ENCODE measurements at places on chromosomes 3 and 15.
A peak's percentile ranks its signal among the peaks of the same experiment; 100 is the strongest.

- DNase-seq = no peak
These were observed 140.7 kb upstream of the TRIM42 start for GRCh38 chr3:140536926-140537726.

DNA sequence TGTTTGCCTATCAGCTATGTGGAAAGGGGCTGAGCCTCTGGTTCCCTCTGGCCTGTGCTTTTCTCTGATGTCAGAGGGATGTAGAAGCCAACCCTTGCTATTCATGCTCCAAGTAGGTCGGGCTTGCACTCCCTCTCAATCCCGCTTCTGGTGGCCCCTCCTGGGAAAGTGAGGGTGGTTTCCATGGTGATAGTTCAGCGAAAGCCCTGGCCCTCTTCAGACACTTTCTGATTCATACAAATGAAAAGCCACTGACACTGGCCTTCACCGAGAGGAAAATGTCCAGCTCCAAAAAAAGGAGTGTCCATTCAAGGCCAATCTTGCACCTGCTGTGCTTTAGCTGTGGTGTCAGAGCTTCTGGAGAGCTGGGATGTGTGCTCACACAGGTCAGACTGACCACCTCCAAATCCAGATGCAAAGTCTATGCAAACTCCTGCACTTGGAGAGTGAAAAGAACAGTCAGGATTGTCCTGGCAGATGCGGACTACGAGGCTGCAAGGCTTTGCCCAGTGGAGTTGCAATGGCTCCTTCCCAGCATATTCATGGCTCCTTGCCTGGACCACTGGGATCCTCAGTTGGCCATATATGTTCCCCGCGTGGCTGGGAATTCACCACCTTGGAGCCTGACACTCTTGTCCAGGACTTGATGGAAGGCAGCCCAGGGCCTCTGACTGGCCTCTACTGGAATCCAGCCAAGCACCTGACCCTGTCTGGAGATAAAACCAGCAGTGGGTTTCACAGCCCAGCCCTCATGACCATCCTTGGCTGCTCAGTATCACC, 96.6 kb downstream of the CEMIP start:
- DNase-seq = no peak

GRCh38 chr3:113105966-113106660, 105.2 kb upstream of the BOC start:
- DNase-seq = no peak

DNA sequence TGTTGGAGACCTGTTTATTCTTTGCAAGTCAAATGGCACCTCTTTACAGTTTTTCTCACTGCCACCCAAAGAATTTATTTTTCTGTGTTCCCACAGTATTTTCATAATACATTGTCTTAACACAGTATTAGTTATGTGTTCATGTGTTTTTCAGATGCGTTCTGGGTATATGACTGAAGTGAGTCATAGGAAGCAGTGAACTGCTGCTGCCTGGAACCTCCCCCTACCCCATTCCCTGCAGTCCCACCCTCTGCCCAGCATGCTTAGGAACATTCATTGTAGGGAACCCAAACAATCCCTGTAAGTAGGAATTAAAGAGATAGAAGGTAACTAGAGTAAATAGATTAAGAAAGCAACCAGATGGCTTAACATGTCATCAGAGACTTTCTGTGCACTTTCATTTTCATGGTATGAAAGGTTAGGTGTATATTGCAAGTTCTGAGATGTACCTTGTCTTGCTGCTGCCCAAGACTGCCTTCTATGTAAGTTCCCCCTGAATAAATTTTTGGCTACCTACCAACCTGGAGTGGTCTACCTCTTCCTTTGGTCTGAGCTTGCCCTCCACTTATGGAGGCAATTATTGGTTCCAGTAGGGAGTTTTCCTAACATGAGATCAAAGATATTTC, 21.9 kb upstream of the SQOR start:
- no peak for DNase-seq

DNA sequence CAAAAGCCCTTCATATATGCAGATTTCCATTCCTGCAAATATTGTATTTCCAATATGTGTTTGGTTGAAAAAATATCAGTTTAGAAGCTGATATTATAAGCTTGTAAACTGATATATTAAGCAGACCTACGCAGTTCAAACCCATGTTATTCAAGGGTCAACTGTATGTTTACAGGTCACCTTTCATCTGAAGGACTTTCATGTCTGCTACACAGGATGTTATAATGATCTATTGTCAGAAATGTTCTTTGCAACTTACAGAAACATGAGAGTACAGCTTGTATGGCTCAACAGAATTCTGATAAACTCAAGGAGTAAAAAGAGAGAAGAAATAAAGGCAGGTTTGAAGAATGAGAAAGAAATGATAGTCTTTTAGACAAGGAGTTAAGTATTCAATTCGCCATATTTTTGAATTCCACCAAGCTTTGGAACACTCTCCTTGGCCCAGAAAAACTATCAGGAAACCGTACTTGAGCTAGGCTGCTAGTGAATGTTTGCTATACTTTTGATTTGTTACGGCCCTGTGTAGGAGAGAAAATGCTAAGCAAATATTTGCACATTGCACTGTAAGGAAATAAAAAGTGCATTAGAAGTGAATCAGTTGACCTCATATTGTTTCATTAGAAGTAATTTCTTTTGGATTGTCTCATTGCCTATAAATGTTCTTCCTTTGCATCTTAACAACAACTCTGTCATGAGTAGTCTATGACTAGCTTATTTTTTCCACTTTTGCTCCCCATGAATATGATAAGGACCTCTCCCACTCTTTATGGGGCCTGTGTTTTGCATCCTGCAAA, 81.2 kb downstream of the NEK11 start:
- no peak for DNase-seq

- no peak for DNase-seq
These were observed 21.8 kb upstream of the EPB42 start for GRCh38 chr15:43242616-43243015.

- DNase-seq = no peak
These were observed 1038.5 kb upstream of the NR2F2 start for GRCh38 chr15:95291898-95292472.

- peak; percentile 11 for DNase-seq
These were observed 461.5 kb upstream of the PPP2R3A start for GRCh38 chr3:135503760-135504686.

DNA sequence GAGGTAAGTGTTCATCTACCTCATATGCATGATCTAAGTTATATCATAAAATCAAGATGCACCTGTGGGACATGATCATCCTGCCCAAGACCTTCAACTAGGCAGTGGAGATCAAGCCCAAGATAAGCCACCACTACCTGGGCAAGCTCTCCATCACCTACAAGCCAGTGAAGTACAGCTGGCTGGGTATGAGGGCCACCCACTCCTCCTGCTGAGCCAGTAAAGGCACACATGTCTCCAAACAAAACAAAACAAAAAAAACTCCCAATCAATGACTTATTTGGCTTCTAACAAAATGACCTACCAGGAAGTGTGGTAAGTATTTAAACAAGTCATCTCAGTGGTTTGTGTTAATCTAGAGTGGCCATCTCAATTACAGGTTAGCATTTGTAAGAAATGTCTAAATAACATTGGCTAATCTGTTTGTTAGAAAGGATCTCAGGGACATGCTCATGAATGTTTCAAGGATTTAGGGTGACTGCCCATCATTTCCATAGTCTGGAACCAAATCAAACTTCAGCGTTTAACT, 3.1 kb downstream of the PAQR9 start:
- no peak for DNase-seq

DNA sequence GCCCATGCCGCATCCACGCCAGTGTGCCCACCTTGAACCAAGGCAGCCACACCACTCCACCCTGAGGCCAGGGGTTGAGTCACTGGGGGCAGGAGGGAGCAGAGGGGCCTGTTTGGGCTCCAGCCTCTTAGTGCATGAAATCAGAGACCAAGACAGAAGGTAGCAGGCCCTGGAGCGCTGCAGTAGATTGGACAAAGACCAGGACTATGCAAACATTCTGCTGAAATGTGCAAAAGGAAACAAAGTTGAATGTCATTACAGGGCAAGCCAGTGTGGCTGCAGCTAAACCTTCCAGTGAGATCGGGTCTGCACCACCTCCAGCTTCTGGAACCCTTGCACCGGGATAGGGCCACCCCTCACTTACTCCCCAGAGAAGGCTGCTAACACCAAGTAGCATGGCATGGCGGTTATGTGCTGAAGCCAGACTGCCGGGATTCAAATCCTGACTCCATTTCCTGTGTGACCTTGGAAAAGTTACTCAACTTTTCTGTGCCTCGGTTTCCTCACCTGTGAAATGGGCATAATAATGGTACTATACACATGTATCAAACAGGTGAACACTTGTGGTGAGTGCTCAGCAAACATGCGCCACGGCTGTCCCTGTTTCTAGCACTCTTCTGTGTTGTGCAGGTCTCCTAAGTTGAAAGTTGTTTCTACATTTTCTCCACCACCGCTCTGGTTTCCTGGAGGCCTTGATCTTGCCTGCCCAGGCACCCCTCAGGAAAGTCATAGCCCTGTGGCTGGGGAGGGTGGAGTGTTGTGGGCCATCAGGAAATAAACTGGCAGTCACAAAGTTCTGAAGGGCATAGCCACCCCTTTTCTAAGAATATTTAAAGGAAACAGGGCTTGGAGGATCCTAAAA, 25.0 kb upstream of the GP9 start:
- DNase-seq = no peak

DNA sequence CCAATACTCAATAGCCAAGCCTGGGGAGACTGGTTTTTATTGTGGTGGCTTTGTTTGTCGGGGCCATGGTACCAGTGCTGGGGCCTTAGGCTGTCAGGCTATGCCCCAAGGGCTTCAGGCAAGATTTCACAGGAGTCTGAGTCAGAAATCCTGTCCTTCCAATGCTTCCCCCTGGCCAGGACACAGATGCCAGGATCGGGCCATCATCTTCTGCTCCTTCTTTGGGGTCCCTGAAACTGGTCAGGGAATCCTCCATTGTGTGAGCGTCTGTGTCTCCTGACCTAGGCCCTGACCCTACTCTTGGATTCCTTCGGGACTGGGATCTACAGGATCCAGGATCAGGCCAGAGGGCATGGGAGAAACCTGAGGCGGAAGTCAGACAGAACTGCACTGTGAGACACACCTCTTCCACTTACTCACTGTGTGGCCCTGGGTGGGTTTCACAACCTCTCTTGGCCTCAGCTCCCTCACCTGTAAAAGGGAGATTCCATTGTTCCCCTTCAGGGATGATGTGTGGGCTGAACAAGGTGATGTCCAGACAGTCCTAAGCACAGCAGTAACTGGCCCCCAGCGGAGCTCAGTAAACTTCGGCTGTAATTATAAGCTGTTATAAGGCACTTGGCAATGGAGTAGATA, 292.7 kb downstream of the UACA start:
- no peak for DNase-seq

DNA sequence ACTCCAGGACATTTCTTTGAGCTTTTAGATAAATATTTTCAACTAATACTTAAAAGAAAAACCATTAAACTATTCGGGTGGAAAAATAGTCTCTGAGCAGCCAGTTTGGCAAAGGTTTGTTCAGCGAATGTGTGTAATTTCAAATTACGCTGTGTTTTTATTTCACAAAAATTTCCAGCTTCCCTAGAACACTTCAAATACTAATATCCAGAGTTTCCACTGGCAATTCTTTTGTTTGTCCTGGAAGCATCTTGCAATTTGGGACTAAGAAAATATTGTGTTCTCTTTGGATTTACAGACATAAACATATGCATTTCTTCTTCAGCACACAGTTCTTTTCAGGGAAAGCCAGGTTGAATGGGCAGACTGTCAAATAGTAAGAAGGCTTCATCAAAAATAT, 61.9 kb downstream of the MDFIC2 start:
- no peak for DNase-seq

DNA sequence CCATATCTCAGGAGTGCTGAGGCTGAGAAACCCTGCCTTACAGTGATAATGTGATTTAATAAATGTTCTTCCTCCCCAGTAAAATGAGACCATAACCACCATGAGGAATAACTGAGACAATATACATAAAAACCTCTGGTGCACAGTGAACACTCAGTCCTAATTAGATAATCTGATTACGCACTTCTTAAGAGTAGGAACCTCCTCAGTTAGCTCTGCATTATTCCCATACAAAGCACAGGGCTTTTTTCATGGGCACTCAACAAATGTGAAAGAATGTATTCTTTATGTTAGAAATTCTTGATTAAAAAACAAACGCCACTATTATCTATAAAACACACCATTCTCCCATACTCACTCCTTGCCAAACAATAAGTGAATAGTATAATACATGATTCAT, 97.0 kb downstream of the TNIK start:
- DNase-seq = no peak

DNA sequence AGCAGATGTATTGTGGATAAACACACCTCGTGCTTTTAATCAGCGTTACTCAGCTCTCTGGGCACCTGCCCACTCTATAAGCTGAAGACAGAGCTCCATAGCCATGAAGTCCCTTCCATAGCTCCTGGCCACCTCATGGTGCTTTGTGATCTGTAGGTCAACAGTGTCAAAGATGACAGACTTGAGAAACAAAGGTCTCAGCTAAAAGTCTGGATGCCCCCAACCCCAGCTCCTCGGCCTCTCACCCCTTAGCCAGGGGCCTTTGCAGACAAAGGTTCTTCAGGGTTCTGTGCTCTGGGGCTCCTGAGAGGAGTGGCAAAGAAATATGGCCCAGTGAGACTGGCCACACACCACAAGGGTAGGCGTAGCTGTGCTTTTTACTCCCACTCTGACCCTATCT, 168.6 kb downstream of the KLF13 start:
- no peak for DNase-seq

DNA sequence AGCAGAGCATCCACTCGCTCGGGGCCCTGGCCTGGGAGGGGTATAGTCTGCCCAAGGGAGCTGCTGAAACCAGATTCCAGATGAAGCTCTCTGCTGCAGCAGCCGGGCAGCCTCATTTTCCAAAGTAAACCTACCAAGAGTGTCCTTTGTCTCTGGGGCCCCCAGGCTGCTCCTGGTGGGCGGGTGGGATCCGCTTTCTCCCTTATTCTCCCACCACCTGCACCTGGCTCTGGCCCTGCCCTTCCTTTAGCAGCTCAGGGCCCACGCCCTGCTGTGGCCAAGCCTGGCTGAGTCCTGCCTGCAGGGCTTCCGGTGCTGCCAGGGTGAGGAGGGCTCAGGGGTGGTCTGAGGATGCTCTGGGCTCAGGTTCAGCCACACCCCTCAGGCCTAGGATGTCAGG, 13.0 kb downstream of the SCN5A start:
- no peak for DNase-seq

- DNase-seq = no peak
These were observed 31.7 kb upstream of the CMTM7 start for GRCh38 chr3:32359766-32360492.

- no peak for DNase-seq
These were observed 34.3 kb downstream of the ZMAT3 start for GRCh38 chr3:179037351-179037750.

- no peak for DNase-seq
These were observed 139.3 kb downstream of the FOXP1 start for GRCh38 chr3:71444028-71444860.

GRCh38 chr15:69346112-69346511, 47.4 kb downstream of the PAQR5 start:
- no peak for DNase-seq

- DNase-seq = no peak
These were observed 248.5 kb upstream of the TGFBR2 start for GRCh38 chr3:30357897-30358296.

- no peak for DNase-seq
These were observed 133.8 kb downstream of the GMNC start for GRCh38 chr3:190728574-190729246.
